ENCODE measurements at places on chromosomes 7 and 10.

DNA sequence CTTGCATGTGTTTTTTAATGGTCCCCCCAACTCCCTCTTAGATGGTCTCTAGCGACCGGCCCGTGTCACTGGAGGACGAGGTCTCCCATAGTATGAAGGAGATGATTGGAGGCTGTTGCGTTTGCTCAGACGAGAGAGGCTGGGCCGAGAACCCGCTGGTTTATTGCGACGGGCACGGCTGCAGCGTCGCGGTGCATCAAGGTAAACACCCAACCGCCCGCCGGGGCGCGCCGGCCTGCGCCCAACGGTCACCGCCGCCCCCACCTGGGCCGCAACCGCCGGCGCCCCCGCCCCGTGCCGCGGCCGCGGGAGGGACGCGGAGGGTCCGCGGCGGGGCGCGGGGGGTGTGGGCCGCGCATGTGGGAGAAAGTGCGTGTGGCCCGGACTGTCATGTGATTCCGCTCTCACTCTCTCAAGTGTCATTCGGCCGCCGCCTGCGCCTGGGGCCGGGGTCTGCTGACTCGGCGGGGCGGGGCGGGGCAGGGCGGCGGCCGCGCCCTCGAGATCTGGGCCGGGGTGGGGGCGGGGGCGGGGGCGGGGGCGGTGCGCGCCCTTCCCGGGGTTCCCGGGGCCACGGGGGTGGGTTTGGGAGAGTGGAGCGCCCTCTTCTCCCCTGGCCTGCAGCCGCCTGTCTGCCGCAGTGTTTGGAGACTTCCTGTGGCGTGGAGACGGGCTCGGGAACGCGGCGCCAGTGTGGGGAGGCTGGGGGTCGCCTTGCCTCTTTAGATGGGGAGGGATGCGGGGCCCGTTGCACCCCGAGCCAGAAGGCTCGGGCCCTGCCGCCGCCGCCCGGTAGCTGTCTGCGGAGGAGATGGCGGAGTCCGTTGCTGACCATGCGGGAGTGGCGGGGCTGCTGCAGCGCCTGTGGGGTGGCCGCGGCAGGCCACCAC, 817 bp downstream of the MLLT10 start:
- peak; percentile 48 for DNase-seq

DNA sequence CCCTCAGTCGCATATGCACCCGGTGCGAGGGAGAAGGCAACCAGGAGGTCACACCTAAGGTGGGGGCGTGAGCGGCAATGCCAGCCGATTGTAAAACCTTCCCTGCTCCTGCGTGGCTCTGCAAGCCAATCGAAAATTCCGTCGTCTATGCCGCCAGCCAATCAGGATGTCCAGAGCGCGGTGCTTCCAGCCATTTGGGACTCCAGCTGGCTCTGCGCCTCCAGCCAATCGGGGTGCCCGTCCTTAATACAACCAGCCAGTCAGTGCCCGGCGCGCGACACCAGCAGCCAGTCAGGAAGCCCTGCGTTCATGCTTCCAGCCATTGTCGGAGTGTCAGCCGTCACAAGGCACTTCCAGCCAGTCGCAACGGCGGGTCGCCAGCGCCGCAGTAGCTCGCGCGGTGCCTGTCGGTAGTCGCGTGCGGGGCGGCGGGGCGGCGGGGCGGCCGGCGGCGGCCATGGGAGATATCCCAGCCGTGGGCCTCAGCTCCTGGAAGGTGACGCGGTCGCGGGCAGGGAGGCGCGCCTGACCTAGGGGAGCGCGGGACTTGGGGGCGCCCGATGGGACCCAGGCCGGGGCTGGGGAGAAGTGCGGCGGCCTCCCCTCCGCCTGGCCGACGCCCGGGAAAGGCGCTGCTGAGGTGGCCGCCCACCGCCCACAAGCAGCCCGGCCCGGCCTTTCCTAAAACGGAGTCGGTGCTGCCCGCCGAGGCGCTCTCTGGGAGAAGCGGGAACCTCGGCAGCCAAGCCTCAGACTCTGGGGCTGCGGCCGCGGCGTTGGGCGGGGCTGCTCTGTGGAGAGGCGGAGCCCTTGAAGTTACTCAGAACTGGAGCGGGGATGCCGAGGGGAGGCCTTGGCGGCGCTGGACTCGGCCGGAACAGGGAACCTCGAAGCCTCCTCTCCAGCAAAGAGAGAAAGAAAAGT, at the start of gene AKR1E2:
Gene AKR1E2 (plus strand): TSS at position 340 of the 924 bp plus-strand sequence. CDS start 118 bp downstream, at position 458.
- peak; percentile 89 for DNase-seq

GRCh38 chr10:121213437-121213836, 362.3 kb downstream of the WDR11 start:
- DNase-seq: no peak

DNA sequence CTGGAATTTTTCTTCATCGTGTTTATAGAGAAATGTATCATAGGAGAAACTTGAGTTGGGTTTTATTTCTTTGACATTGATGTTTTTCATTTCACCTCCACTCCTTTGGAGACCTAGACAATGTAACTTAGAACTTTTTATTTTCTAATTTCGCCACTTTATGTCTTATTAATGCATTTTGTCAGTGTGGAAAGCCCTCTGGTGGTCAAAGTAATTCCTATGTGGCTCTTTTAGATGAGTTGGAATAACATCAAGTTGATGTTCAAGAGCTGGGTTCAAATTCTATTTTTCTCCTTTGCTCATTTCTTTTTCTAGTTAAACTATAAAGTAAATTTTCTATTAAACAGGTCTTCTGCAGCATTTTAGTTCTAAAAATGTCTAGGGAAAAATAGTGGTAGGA, 478.6 kb downstream of the LRMDA start:
- DNase-seq: no peak

GRCh38 chr10:45420453-45421192, 46.6 kb downstream of the ALOX5 start:
- DNase-seq: peak; percentile 81

DNA sequence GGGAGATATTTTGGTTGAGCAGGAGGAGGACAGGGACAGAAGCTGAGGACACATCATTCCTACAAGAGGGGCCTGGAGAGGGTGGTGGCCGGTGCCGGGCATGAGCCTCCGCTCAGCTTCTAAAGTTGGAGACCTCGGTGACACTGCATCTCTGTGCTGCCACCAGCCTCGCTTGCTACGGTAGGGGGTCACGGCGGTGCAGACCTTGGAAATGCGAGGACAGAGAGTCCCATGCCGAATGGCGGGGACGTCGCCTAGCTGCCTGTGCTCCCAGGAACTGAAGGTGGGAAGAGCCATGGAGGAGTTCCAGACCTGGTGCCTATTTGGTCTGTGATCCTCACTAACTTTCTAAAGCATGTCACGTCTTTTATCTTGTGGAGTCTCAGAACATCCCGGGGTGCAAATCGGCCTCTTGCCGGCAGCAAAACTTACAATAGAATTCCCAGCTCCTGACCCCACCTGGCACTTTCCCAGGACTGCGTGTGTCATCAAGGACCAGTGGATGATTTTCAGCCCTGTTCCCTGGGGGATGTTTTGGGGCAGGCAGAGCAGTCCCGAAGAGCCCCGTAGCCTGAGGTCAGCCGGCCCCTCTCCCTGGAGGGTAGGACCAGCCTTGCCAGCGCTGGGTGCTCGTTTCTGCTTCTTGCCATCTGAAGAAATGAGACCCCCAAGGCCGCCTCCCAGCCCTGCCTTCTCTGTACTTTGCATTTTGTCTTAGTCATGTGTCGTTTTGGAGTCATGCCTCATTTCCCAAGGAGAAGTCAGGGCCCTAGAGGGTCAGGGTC, 205.8 kb upstream of the SHH start:
- no peak for DNase-seq

GRCh38 chr7:41491308-41491707, 211.6 kb downstream of the INHBA start:
- DNase-seq: no peak

DNA sequence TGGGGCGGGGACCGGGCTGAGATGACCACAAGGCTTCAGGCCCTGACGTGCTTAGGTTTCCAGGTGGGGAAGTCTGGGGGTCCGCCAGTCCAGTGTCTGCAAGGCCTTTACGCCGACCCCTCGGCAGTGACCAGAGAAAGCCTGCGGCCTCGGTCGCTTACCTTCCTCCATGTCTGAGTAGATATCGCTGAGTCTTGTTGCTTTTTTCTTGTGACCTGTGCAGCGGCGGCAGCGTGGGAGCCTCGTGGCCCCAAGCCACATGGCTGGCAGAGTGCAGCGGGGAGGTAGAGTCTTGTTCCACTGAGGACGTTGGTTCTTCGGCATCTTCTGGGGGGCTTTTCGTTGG, 329 bp downstream of the NOLC1 start:
- no peak for DNase-seq

- DNase-seq: no peak
These were observed 76.2 kb downstream of the GRB10 start for GRCh38 chr7:50706469-50706937.

- DNase-seq: no peak
These were observed 141.3 kb downstream of the GRK5 start for GRCh38 chr10:119348516-119349240.

GRCh38 chr10:97353945-97354344, 19.4 kb upstream of the FRAT2 start:
- no peak for DNase-seq

GRCh38 chr10:92845921-92846320, 2.4 kb upstream of the EXOC6 start:
- DNase-seq: no peak

DNA sequence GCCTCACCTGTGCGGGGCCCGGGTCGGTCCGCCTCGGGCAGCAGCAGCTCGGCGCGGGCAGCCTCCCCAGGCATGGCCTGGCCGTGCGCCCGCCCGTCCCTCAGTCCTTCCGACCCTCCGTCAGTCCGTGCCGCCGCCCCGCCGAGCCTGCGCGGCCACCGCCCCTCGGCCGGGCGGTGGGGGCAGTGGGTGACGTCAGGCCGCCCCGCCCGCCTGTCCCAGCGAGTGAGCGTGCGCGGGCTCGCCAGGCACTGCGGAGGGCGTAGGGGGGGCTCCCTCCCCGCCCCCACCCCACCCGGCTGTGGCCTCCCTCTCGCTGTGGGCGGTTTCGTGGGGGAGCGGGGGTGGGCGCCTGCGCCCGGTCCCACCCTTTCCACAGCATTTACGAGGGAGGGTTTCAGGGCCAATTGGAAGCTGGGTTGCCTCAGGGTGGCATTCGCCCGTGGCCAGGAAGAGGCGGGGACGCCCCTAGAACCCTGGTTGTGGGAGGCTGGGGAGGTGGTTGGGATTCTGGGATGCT, at the start of gene NACAD:
Gene NACAD (minus strand): TSS at position 149 of the 520 bp plus-strand sequence. CDS start 75 bp downstream, at position 74.
- DNase-seq: peak; percentile 78

DNA sequence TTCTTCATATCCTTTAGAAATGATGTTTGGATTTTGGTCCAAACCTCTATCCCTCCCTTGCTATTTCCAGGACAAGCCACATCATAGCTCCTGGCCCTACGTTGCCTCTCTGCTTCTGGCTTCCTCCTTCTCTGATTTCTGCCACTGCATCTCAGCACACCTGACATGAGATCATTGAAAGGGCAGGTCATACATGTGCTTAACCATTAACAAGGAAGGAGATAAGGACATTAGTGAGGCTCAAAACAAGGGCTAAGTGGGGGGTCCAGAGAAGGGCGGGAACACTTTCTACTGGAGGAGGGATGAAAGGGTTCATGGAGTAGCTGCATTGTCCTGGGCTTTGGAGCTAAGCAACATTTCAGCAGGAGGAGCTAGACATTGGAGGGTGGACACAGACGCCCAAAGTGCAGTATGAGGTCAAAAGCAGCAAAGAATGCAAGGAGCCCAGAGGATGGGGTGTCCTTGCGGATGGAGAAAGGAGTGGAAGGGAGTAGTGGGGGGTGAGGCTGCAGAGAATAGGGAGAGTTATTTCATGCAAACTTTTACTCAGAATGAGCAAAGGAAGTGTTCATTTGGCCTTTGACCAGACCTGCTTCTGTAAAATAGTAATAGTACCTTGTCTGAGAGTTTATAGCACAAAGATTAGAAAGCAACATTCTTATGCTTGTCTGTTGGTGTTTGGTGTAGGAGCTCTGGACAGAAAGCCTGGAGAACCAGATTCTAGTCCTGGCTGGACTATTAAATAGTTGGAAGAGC, 102.4 kb upstream of the CREB5 start:
- DNase-seq: no peak

DNA sequence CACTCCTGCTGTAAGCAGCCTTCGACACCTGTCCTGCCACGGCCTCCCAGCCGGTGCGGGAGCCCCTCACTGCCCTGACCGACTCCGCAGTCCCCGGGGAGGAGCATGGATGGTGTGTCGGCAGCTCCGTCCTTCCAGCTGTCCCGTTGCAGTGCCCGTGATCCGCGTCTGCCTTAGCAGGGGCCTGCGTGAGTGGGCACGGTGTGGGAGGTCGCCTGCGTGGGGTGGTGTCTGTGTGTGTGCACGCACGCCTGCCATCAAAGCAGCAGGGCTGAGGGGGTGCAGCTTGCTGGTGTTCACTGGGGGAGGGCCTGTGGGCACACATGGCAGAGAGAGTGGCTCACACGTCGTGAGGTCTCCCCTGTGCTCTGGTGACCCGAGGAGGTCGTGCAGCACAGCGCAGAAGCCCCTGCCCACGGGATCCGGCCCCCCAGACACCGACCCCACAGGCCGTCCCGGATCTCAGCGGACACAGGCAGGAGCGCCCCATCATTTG, 10.3 kb downstream of the MAFK start:
- no peak for DNase-seq

DNA sequence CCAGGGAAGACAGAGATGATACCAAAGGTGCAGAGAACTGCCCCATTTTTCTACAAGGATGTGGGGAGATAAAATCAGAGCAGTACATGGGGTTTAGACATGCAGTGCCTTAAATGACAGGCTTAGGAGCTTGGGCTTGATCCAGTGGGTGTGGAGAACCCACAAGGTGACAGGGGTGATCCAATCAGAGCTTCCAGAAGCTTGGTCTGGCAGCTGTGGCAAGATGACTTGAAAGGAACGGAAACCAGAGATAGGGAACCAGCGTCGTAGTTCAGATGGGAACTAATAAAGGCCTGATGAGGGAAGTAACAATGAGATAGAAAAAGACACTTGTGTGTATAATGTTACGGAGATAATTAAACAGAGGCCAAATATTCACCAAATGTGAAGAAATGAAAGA, 80.7 kb downstream of the SLC37A3 start:
- DNase-seq: no peak
